ENCODE measurements at places on chromosomes 4 and X. TPM values are rescaled to one million over a fixed set of nuclear protein-coding genes. Genes with fewer than 3 reads are reported as not detected.

GRCh38 chrX:155027509-155028066 is 944 bp downstream of the FUNDC2 start:
- DNase-seq = no peak

Gene FAM236C
- not detected for total RNA-seq

- no peak for DNase-seq
Measured at GRCh38 chr4:62644372-62644771, 1444.2 kb downstream of the ADGRL3 start.

Gene ASB5
- 0.46 TPM for total RNA-seq

DNA sequence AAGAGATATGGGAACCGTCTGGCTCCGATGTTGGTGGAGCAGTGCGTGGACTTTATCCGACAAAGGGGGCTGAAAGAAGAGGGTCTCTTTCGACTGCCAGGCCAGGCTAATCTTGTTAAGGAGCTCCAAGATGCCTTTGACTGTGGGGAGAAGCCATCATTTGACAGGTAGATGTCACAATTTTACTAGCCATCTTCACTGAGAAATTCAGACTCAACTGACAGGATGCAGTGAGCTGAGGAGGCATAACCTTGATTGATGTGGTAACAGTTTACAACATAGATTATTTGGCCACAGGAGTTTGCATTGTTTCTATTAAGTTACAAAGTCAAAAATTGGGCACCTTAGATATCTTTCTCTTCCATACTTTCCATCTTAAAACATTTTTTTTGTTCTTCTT is 417.7 kb downstream of the MAPK10 start:
- no peak for DNase-seq
